ENCODE measurements at places on chromosomes 7 and 10. TPM values are rescaled to one million over a fixed set of nuclear protein-coding genes. Genes with fewer than 3 reads are reported as not detected.

NRAP gene
- total RNA-seq, result not detected

HHEX gene
- 0.36 TPM for total RNA-seq

MORN4 gene
- 4.0 TPM for total RNA-seq

HOXA1 gene
- total RNA-seq, result 1.5 TPM

GHRHR gene
- total RNA-seq, result not detected

IDI2 gene
- not detected for total RNA-seq

NUTM2A gene
- 0.72 TPM for total RNA-seq

NPFFR1 gene
- total RNA-seq, result not detected

UFSP1 gene
- 4.7 TPM for total RNA-seq

PWWP2B gene
- 18.5 TPM for total RNA-seq

EPHA1 gene
- total RNA-seq, result not detected

PPP1R9A gene
- under 0.01 TPM for total RNA-seq

CALHM2 gene
- 54.6 TPM for total RNA-seq

GNAI1 gene
- 42.1 TPM for total RNA-seq

TLL2 gene
- total RNA-seq, result 0.36 TPM

CALY gene
- total RNA-seq, result not detected

CH25H gene
- 13.0 TPM for total RNA-seq

HTR5A gene
- not detected for total RNA-seq

CALN1 gene
- not detected for total RNA-seq

GUSB gene
- total RNA-seq, result 32.6 TPM

CDH23 gene
- under 0.01 TPM for total RNA-seq

FOXI2 gene
- total RNA-seq, result not detected

BLOC1S2 gene
- total RNA-seq, result 51.3 TPM

TFR2 gene
- under 0.01 TPM for total RNA-seq

ANLN gene
- total RNA-seq, result 12.7 TPM

EPO gene
- not detected for total RNA-seq

TMEM196 gene
- total RNA-seq, result not detected

PRKCQ gene
- not detected for total RNA-seq

MALRD1 gene
- 2.9 TPM for total RNA-seq

RSPH10B2 gene
- total RNA-seq, result under 0.01 TPM

RBM33 gene
- 27.5 TPM for total RNA-seq
